ENCODE measurements at places on chromosomes 3 and 15.

DNA sequence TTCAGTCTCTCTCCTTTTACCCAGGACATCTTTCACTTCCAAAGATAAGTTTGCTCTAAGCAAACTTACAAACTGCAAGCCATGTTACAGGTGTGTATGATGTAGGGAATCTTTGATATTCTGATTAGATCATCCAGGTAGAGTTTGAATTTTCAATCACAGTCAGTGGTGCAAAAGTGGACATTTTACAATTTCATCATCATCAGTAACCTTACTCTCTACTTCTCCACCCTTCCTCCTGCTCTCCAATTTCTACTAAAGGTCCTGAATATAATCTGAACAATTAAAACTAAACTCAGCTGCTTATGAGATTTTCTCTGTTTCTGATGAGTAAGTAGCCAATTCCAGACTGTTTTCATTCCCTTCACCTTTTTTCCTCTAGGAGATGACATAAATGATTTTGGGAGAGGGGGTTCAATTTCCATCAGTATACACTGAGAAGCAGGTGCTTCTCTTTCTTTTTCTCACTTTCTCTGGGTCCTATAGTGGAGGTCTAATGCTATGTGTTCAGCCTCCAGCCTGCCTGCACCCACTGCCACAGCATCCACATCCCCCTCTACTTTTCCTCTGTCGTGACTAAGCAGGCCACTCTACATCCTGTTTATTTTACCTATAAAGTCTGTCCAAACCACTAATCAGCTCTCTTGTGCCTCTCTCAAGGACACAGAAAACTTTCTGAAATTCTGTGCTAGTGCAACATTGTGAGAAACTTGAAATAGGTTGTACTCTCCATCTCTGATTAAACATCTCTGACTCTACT is 27.6 kb downstream of the SUCNR1 start:
- no peak for DNase-seq

- no peak for DNase-seq
These were observed 256.5 kb upstream of the NECTIN3 start for GRCh38 chr3:110815008-110815583.

DNA sequence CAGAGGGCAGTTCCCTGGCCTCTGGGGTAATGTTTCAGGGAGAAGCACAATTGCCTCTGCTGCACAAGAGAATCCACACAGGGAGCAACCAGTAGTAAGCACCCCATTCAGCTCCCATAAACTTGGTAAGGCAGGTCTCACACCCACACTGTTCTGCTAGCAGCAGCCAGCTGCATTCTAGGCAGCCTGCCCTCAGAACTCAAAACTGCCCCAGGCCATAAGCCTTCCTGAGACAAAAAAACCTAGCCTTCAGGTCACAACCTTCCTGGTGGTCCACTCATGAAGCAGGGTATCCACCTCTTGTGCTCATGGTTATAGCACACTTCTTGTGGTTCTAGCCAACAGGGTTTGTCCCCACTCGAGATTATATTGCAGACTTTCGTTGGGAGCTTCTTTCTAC is 33.7 kb upstream of the ABI3BP start:
- DNase-seq: no peak

DNA sequence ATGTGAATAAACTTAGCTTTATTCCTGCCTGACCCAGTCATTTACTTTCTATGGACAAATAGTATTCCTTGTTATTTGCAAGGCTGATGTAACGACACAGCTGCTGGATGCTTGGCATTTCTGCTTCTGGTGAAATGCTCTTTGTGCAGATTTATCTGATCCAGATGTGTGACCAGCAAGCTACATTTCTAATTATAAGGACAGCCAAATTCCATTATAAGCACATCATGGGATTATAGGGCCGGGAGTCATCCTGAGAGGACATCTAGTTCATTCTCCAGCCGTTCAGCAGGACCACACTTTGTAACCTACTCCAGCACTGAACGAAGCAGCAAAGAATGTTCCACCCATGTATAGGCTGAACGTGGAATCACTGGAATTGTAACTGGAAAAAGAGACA is 42.9 kb downstream of the FNDC3B start:
- no peak for DNase-seq

DNA sequence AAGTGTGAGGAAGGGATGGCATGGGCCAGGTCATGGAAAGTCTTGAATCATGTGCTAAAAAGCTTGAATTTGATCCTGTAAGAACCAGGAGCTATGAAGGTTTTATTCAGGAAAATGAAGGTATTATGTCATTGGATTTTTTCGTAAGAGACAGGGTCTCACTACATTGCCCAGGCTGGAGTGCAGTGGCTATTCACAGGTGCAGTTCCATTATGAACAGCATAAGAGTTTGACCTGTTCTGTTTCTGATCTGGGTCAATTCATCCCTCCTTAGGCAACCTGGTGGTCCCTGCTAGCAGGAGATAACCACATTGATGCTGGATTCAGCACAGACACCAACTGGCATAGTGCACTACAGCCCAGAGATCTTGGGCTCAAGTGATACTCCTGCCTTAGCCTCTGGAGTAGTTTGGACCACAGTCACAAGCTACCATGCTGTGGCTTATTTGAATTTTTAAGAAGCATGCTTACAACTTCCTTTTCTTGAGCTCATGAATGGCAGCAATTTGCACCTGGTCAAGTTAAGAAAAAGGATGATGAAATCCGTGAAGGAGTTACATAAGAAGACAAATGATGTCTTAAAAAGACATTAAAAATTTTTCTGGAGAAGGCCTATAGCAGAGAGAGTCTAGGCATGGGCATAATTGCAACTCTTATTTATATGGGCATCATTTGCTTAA is 79.1 kb downstream of the CADPS start:
- no peak for DNase-seq

DNA sequence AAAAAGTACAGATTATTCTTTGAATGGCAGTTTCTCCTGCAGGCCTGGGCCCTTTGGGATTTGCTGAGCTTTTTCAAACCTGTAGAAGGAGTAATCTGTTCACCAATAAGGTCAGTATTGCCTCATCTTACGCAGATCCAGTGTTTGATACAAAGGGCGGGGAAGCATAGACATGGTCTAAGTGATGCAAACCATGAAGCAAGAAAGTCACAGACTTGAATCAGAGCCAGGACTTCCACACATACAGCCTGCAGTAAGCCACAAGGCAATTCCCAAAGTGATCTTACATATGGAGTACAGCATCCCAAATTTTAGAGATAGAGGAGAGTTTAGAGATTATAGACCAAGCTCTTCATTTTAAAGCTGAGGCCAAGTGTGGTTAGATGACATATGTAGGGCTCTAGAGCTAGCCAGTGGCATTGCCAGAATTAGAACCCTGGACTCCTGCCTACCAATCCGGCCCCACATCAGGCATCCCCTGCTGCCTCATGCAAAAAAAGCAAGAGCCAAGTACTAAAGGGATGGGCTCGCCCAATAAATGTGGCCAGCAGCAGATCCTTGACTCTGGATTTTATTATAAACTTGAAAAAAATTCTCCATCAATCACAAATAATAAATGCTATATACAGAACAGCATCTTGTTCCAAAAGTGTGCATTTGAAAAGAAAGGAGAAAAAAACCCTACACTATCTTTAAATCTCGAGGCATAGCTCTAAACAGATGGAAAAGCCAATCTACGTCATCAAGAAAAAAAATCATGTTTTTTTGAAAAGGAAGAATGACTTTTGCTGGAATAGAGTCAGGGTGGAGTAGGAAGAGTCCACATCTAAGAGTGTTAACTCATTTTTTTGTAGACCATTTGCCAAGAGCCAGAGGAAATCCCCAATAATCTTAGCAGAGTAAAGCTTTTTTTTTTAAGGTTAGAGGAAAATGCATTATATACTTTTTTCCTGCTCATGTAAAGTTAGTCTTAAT is 24.0 kb downstream of the ABI3BP start:
- DNase-seq: no peak

DNA sequence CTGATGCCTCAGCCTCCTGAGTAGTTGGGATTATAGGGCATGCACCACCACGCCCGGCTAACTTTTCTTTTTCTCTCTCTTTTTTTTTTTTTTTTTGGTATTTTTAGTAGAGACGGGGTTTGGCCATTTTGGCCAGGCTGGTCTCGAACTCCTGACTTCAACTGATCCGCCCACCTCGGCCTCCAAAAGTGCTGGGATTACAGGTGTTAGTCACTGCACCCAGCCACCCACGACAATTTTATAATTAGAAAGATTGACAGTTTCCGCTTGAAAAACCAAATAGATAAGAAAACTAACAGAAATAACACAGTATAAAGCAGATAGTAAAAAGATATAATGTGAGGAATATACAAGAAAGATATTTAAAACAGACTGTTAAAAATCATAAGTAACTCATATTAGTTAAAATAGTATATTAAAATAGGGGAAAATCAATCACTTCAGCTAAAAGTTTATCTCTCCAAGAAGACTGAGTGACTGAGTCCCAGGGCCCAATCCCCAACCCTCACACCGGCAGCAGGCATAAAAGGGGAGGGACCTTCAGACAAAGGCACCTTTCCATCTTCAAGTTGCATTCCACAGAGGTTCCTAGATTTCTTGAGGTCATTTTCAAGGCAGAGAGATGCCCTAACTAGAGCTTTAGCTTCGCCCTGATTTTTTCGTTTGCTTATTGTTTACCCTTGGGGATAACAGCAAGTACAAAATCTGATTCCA is 1.4 kb upstream of the WHAMM start:
- DNase-seq: no peak

DNA sequence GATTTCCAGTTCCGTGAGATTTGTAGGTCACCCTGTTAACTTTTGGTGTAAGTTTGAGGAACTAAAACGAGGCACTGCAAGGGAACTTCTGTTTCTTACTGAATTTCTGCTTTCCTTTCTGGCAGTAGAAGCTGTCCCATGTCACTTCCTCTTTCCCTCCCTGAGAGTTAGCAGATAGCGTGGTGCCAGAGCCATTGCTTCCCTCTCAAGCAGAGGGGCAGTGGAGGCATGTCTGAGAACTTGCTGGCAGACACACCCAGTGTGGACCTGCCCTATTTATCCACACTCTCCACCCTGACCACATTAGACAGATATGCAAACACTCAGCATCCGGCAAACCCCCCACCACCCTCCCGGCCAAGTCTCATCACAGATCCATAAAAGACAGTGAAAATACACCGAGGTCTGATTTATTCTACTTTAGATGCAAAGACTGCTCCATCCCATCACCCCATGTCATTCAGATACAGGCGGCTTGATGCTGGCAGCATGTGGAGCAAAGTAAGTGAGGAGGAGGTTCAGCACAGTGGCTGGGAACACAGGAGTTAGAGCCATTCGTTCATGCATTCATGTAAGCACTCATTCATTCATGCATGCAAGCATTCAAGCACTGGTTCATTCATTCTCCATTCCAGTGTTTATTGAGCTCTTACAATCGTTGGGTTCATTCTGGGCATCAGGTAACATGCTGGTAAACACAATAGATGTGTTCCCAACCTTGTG is 324.7 kb downstream of the SHQ1 start:
- DNase-seq: no peak

DNA sequence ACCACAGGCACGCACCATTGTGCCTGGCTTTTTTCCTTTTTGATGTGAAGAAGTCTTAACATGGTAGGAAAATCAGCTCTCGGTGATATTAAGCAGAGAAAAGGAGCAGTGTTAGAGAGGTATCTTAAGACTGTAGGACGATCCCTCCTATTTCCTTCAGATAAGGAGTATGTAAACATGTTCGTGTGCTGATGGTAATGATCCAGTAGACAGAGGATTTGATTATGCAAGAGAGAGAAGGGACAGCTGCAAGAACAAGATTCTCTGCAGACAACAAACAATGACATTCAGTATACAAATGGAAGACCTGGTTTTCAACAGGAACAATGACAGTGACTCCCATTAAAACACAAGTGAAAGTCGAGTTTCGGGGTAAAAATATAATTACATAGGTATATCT is 95.1 kb upstream of the MELTF start:
- DNase-seq: no peak

GRCh38 chr3:41638381-41638780 is 323.5 kb downstream of the ULK4 start:
- no peak for DNase-seq

DNA sequence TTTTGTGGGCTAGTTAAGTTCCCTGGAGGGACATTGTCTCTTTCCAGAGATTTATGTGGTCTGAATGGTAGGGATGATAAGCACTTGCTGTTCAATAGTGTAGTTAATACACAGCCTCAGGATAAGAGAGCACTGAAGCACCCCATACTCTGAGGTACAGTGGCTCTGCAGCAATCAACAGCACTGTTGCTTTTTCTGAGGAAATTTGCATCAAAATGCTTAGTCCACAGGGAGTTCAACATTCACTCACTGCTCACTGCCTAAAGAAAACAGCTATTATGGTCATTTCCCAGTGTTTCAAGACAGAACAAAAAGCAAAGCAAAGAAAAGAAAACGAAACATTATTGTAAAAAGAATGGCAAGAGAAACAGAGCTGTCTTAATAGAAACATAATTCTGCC is 441.9 kb downstream of the PLOD2 start:
- no peak for DNase-seq

GRCh38 chr3:51549311-51549710 is 10.8 kb downstream of the RAD54L2 start:
- no peak for DNase-seq
